ENCODE measurements at places on chromosomes 12 and 14.

GRCh38 chr12:88299567-88300101 lies 157.5 kb downstream of the TMTC3 start:
- DNase-seq: no peak

DNA sequence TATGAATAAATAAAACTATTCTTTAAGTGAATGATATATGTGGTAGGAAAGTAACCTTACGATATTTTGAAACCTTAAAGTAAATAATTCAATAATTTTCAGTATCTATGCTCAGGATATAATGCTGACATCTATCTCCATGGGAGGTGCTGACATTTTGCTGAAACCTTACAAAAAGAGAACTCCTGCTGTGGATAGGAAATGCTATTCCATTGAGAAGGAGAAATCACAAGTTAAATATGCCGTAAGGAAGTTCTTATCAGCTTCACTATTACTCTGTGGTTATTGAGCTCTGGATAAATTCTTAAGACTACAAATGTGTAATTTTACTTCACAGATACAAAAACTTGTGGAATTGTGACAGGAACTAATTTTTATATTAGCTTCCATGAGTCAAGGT lies 722.1 kb downstream of the TMTC2 start:
- DNase-seq: no peak

DNA sequence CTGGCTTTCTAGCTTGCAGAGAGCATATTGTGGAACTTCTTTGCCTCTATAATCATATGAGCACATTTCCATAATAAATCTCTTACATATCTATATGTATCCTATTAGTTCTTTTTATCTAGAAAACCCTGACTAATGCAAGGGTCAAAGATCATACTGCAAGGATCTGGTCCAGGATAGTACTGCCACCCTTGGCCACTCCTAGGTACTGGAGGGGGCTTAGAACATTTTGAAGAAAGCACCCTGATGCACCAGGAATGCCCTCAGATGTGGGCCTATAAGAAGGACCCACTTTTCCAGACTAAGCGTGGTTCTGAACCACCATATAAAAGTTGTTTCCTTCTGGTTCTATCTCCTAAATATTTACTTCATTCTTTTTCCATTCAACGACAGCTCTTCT lies 14.6 kb downstream of the ATXN7L3B start:
- no peak for DNase-seq

- peak; percentile 13 for DNase-seq
These were observed 8.4 kb upstream of the PGF start for GRCh38 chr14:74963705-74964271.

- no peak for DNase-seq
These were observed 29.4 kb downstream of the ACAD10 start for GRCh38 chr12:111715279-111715678.

DNA sequence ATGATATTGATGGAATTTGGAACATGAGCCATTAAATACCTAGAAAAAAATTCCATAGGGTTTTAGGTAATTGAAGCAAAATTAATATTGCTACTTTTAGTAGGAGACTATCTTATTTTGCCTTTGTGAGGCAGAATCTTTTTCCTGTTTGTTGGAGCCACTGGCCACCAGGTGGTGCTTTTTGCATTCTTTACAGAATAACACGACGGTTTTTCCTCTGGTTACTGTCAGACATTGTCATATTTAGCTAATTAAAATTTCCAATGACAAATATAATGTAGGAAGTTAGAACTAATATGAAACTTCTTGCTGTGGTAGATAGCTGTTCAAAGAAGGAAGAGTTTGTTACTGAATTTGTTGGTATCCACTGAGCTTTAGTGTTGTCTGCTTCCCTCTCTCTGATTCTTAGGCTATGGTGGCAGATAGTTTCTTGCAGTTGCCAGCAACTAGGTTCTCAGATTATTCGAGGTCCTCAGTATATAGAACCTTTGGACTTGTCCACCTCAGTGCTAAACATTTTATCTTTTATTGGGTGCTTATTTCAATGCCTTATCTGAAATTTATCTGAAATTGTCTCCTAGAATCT lies 25.7 kb downstream of the RAB21 start:
- DNase-seq: peak; percentile 37

Data from bone marrow (tissue), 2 donors.